ENCODE measurements at places on chromosomes 1 and 21.
A peak's percentile ranks its signal among the peaks of the same experiment; 100 is the strongest.

GRCh38 chr1:216742625-216743024 is 19.4 kb upstream of the ESRRG start:
- no peak for DNase-seq

DNA sequence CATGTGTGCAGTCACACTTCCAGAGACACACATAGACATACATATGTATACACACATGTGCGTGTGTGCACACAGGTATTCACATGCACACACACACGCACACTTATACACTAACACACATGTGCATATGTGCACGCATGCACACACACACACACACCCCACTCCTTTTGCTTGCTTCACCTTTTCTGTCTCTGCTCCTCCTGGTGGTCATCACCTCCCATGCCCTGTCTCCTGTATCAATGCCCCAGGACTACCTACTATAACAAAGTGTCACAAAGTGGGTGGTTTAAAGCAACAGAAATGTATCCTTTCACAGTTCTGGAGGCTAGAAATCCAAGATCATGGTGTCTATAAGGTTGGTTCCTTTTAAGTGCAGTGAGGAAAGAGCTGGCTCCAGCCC is 27.4 kb downstream of the ETS2 start:
- no peak for DNase-seq

DNA sequence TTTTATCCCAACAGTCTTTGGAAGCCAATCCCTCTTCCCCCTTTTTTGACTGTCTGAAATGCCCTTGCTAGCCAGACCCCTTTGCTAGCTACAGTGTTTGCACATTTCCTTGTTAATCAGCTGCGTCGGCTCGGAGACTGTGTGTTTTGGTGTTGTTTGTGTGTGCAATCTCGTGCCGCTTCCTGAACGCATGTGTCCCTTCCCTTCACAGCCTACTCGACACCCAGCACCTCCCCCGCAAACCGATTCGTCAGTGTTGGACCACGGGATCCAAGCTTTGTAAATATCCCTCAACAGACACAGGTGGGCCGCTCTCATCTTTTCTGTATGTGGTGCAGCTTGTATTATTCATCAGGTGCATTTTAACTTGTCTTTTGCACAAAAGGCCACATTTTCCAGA is 298.7 kb downstream of the TM2D1 start:
- DNase-seq: peak; percentile 33

DNA sequence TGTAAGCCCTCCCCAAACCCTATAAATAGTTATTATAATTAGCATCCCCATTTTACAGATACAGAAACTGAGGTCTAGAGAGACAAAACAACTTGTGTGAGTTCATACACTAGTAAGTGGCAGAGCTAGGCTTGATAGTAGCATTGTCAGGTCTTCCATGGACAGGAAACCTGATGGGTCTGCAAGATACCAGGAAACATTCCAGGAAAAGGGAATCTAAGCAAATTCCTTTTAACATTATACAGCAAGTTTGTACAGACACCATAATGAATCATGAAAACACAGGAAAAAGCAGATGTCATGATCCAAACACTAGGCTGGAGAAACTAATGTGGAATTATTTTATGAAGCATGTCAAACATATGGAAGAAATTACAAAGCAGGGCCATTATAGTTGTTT is 89.1 kb upstream of the KCNK2 start:
- DNase-seq: no peak

- no peak for DNase-seq
These were observed 24.4 kb downstream of the VASH2 start for GRCh38 chr1:212974711-212975110.

- no peak for DNase-seq
These were observed 110.8 kb downstream of the FOXD2 start for GRCh38 chr1:47548637-47549036.

DNA sequence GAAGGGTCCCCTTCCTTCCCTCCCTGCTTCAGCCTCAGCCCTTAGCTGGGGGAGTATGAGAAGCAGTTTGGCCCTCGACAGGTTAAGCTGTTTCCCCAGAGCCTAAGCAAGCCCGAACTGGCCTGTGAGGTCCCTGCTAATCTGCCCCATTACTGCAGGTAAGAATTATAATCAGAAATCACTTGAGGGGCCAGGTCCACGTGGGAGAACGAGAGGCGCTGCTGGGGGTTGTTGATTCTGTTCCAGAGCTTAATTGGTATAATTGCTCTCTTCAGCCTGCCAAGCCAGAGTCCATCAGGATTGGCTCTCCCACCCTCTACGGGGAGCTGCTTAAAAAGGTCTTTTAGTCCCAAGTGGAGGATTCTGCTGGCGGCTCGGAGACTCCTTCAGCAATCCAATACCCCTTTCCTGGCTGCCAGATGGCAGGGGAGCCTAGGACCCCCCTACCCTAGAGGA is 70.8 kb downstream of the UBE2T start:
- no peak for DNase-seq

DNA sequence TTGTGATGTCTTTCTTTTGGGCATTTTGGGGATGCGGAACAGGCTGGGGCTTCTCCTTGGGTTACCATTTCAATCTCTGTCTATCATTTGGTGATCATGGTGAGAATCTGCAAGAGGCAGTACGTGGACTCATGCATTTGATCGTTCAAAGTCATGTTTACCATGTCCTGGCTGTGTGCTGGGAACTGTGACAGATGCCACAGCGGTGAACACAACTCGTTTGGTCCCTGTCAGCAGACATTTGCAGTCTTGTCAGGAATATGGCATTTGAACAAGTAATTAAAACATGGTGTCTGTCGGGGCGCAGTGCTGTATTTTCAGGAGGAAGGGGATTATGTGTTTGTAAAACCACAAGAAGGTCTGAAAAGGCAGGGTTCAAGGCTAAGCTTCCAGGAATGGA is 103.3 kb upstream of the IGSF21 start:
- no peak for DNase-seq

GRCh38 chr21:36864974-36865373 is 101.5 kb downstream of the HLCS start:
- no peak for DNase-seq

GRCh38 chr1:231242516-231243198 is 1.6 kb downstream of the GNPAT start:
- DNase-seq: no peak

DNA sequence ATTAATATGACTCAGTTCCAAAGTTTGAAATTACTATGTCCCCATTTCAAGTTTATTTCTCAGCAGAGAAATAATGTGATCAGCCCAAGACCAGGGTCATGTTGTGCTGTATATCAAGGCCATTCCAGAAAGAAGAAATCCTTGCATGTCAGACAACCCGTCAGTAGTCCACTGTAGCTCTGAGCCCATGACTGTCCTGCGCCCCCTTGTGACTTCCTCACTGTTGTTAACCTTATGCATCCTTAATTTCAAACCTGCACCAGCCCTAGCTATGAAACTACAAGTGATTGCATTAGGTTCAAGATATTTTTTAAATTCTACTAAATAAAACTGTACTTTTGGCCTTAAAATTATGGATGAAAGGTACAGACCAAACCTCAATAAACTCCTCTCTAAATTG is 133.0 kb downstream of the LRRC7 start:
- DNase-seq: no peak

DNA sequence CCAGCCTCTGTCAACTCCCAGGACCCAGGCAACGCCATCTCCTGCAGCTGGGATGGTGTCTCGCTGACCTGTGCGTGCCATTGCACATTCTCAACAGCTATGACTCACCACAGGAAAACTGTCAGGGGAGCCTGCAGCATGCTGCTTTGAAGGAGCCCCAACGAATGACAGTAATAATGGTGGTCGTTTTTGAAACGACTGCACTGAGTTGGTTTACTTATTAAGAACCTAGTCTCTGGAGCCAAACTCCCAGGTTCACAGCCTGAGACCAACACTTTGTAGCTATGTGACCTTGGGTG is 21.6 kb downstream of the TCEA3 start:
- no peak for DNase-seq

DNA sequence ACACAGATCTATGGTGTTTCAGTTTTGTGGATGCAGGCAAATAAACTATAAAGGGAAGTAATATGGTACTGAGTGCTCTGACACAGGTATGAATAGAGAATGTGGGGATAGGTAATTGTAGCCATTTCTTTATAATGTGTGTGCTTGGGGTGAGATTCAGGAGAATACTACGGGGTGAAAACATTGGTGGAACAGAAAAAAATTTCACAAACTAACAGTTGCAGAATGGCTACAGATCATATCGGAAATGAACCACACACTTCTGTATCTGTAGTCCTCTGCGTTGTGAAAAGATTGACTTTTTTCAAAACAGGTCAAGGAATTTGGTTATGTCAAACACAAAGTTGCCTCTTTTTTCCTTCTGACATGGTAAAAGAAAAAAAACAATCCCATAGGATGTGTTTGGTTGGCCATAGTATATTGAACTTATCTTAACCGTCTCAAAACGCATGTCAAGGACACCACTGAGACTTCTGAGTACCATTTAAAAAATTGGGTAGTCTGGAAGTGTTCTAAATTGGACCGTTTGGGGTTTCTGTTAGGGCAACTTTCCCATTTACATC is 1.1 kb upstream of the CDC73 start:
- DNase-seq: no peak

- DNase-seq: no peak
These were observed 24.2 kb upstream of the EYA3 start for GRCh38 chr1:28112388-28113241.

- DNase-seq: no peak
These were observed 6.9 kb upstream of the TAS1R2 start for GRCh38 chr1:18866314-18866713.

DNA sequence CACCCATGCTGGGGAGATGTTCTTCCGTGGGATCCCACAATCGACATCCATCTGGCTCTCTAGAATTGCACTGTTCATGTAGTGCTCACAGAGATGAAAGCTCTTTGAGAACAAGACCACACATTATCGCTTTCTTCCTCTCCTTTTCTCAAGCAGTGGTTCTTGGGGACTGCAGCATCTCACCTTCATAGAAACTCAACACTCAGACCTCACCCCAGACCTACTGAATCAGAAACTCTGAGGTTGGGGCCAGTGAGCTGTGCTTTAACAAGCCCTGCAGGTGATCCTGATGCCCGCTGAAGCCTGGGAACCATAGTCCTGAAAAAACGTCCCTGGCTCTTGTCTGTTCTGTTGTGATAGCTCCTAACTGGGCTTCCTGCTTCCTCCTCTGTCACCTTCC is 251.3 kb upstream of the FGGY start:
- no peak for DNase-seq

DNA sequence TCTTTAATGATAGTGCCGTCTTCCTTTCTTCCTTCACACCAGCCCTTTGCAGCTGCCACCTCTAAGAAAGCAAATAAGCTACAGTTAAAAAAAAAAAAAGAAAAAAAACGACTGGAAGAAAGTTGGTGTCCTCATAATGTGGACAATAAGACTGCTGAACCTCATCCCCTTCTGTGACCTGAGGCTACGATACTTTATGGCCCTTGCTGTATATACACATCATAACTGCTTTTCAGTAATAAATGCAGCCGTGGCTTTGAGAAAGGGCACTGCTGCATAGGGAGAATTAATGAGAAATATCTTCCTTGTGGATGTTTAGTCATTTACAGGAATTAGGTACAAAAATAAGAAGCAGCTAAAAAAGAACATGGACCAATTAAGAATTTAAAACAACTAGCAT is 333.8 kb upstream of the ADGRL2 start:
- no peak for DNase-seq

Data from left ventricle myocardium inferior (tissue), 1 donor.